ENCODE measurements at places on chromosomes 12 and 14.

- no peak for DNase-seq
These were observed 126.6 kb downstream of the KSR2 start for GRCh38 chr12:117842220-117842619.

- no peak for DNase-seq
These were observed 137.9 kb upstream of the ARID2 start for GRCh38 chr12:45591635-45592034.

- no peak for DNase-seq
These were observed 14.9 kb downstream of the LHX5 start for GRCh38 chr12:113456761-113457160.

- DNase-seq: no peak
These were observed 113.9 kb downstream of the CACNA1C start for GRCh38 chr12:2166696-2167095.

GRCh38 chr12:215116-215515, 1.2 kb upstream of the SLC6A12 start:
- DNase-seq: no peak
